ENCODE measurements at places on chromosomes 13 and 19.

DNA sequence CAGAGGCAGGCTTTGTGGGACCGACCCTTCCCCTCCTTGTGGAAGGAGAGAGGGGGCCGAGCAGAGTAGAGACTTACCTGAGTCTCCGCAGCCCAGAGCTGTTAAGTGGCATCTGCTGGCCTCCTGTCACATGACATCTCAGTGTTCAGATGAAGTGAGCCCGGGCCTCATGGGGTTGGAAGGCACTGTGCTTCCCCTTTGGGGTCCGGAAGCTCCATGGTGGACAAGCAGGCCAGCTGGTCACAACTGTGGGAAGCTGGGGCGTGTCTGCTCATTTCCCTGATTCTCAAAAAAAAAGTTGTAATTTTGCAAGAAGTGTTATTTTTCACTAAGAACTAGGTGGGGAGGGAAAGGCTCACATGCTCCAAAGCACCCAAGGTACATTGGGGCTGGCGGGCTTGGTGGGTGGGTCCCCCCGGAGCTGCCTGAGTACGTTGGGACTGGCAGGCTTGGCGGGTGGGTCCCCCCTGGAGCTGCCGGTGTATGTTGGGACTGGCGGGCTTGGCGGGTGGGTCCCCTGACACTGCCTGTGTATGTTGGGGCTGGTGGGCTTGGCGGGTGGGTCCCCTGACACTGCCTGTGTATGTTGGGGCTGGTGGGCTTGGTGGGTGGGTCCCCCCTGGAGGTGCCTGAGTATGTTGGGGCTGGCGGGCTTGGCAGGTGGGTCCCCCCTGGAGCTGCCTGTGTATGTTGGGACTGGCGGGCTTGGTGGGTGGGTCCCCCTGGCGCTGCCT is 18.2 kb upstream of the DCUN1D2 start:
- no peak overlapping the region for H3K4me3 ChIP-seq
- DNase-seq, result no peak
- no peaks in the 10 kb centered on the region for H3K4me1 ChIP-seq
- no peak overlapping the region for H3K27ac ChIP-seq
- peaks cover 52% of the 10 kb centered on the region for H3K36me3 ChIP-seq
- H3K27me3 ChIP-seq, result no peaks in the 10 kb centered on the region

DNA sequence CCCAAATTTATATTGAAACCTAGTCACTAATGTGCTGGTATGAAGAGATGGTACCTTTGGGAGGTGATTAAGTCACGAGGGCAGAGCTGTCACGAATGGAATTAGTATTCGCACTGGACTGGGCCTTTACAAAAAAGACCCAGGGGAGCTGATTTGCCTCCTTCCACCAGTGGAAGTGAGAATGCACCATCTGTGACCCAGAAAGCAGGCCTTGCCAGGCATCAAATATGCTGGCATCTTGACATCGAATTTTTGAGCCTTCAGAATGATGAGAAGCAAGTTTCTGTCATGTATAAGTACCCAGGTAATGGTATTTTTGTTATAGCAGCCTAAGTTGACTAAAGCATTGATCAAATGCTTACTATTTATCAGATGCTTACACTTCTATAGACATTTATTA is 373.6 kb downstream of the FGF14 start:
- no peaks in the 10 kb centered on the region for H3K4me1 ChIP-seq
- H3K27me3 ChIP-seq, result no peaks in the 10 kb centered on the region
- H3K27ac ChIP-seq, result no peak overlapping the region

GRCh38 chr19:15643387-15643786 is 2.7 kb downstream of the CYP4F3 start:
- H3K27me3 ChIP-seq, result peaks cover 5% of the 10 kb centered on the region
- peaks cover 4% of the 10 kb centered on the region for H3K4me1 ChIP-seq
- DNase-seq, result no peak
- no peak overlapping the region for H3K27ac ChIP-seq
- no peak overlapping the region for H3K4me3 ChIP-seq

DNA sequence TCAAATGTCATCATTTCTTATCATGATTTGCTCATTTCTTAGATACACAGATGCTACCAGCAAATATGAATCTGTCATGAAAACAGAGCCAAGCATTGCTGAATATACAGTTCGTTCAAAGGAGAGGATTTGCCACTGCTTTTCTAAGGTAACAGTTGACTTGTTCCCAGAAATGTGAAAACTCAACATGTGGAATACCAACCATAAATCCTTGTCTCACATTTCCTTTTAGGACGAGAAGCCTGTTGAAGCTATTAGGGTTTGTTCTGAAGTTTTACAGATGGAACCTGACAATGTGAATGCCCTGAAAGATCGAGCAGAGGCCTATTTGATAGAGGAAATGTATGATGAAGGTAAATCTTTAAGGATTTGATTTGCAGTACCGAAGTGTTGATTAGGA is 86.7 kb downstream of the DNAJC3 start:
- DNase-seq, result no peak
- no peak overlapping the region for H3K4me3 ChIP-seq
- H3K4me1 ChIP-seq, result no peaks in the 10 kb centered on the region
- no peak overlapping the region for H3K27ac ChIP-seq
- H3K36me3 ChIP-seq, result peaks cover 58% of the 10 kb centered on the region

DNA sequence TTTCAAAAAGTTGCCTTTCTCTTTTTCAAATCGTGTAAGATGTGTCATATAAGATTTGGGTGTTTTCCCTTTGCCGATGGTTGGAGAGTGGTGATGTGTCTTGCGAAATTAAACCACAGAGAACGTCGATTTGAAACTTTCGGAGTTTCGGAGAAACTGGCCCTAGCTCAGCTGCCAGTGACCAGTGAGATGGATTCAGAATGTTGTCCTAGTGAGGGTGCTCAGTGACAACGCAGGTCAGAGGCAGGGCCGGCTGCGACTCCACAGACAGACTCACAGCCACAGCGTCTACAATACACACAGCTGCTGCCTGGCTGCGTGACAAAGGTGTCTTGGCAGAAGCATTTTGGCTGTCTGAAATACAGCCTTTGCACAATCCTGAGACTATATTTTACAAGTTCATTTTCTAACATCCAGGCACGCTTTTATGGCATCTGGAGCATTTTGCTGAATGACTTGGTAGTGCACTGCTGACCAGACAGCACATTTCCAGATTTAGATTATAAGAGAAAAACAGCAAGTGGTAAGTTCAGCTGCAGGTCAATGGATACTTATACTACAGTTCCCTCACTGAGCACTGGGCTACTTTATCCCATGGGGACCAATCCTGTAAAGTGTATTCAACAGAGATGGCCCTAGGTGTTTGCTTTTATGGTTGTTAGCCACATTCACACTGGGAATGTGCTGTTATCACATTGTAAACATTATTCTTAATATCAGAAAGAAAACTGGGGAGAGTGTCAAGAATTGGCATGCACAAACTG is 207.5 kb downstream of the KCNRG start:
- peaks cover 34% of the 10 kb centered on the region for H3K4me1 ChIP-seq
- no peaks in the 10 kb centered on the region for H3K27me3 ChIP-seq
- peak overlapping the region; percentile 10 for H3K27ac ChIP-seq
- H3K4me3 ChIP-seq, result no peak overlapping the region
- no peaks in the 10 kb centered on the region for H3K36me3 ChIP-seq

DNA sequence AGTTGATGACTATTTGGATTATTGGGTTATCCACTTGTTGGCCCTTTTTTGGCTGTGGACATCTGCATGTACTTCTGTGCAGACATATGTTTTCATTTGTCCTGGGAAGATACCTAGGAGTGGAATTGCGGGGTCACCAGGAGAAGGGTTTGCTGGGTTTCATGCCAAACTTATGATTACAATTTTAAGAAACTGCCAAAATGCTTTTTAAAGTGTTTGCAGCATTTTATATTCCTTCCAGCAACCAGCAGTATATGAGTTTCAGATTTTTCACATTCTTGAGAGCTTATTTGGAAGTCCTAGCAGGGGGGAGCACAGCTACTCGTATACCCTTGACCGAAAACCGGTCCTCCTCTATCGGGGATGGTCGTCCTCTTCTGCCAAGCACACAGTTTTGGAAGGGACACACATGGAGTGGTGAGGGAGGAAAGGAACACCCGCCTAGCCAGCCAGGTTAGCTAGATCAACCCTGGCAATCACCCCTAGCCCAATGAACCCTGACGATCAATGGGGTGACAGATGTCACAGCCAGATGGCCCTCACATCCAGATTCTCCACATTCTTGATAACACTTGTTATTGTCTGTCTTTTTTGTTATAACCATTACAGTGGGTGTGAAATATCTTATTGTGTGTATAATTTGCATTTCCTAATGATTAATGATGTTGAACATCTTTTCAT is 26.7 kb upstream of the RNF113B start:
- no peak overlapping the region for H3K4me3 ChIP-seq
- no peaks in the 10 kb centered on the region for H3K4me1 ChIP-seq
- peaks cover 3% of the 10 kb centered on the region for H3K27me3 ChIP-seq
- no peak for DNase-seq
- H3K27ac ChIP-seq, result no peak overlapping the region
- no peaks in the 10 kb centered on the region for H3K36me3 ChIP-seq

GRCh38 chr19:42989851-42990250 is 36.4 kb downstream of the PSG11 start:
- no peak overlapping the region for H3K27ac ChIP-seq
- H3K4me1 ChIP-seq, result no peaks in the 10 kb centered on the region
- peaks cover 17% of the 10 kb centered on the region for H3K27me3 ChIP-seq

GRCh38 chr13:32330441-32330840 is 15.1 kb downstream of the BRCA2 start:
- H3K4me1 ChIP-seq, result no peaks in the 10 kb centered on the region
- no peaks in the 10 kb centered on the region for H3K27me3 ChIP-seq
- H3K27ac ChIP-seq, result no peak overlapping the region

DNA sequence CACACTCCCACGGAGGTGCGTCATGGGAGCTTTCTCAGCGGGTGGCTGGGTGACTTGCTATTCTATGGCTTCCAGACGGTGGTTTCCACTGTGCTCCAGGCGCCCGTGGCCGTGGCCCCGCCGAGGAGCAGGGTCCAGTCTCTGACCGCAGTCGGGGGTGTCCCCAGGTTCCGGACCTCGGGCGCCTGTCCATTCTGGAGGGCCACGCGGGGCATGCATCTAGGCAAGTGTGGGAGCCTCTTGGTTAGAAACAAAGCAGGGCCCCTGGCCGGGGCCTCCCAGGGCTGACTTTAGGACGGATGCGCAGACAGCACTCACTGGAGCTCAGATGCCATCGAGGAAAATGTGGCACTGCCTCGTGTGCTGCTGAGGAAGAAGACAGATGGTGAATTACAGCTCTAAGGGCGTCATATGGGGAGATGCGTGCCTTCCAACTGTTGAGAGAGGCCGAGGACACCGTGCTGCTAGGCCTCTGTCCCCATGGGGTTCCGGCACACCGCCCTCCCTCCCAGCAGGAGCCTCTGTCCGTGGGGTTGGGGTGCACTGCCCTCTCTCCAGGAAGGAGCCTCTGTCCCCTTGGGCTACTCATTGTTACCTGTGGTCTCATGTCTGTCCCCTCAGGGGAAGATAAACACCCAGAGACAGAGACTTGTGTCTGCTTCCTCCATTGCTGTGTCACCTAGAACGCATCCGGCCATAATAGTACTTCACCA is 38.1 kb downstream of the TMEM255B start:
- no peaks in the 10 kb centered on the region for H3K4me1 ChIP-seq
- H3K36me3 ChIP-seq, result no peaks in the 10 kb centered on the region
- H3K27me3 ChIP-seq, result no peaks in the 10 kb centered on the region
- no peak overlapping the region for H3K4me3 ChIP-seq

DNA sequence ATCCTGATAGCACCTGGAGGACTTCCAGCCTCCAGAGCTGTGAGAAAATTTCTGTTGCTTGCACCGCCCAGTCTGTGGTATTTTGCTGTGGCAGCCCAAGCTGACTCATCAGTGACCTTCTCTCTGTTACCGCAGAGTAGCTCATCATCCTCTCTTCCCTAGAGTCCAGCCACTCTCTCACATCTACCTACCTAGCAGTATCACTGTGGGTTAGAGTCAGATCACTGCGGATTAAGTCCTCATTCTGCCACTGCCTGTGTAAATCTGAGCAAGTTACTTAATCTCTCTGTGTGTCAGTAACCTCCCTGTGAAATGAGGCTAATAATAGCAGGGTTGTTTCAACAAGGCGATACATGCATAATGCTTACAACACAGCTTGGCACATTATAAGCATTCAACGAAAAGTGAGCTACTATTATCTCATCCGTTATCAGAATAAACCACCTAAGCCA is 40.3 kb upstream of the USPL1 start:
- no peak overlapping the region for H3K27ac ChIP-seq
- no peaks in the 10 kb centered on the region for H3K36me3 ChIP-seq
- no peak overlapping the region for H3K4me3 ChIP-seq
- peaks cover 14% of the 10 kb centered on the region for H3K4me1 ChIP-seq

Measured in activated B cell treated with CpG ODN at 0.5 μM for 24 hours (primary cell).